Right atrium auricular region (tissue), 2 donors: ENCODE measurements at places on chromosomes 3 and 15. TPM values are rescaled to one million over a fixed set of nuclear protein-coding genes. Genes with fewer than 3 reads are reported as not detected.

The GP9 gene
- total RNA-seq = not detected

The CDC25A gene
- 0.24 TPM for total RNA-seq

The MST1R gene
- 4.2 TPM for total RNA-seq

The SCN11A gene
- total RNA-seq = 0.07 TPM

The ANXA2 gene
- 388 TPM for total RNA-seq

The TMC3 gene
- not detected for total RNA-seq

The CCR9 gene
- total RNA-seq = not detected

The IL1RAP gene
- total RNA-seq = 6.3 TPM

The SPINT1 gene
- total RNA-seq = 6.5 TPM

The CLDN18 gene
- total RNA-seq = 21.0 TPM

The EDC3 gene
- total RNA-seq = 8.3 TPM

The PCLAF gene
- not detected for total RNA-seq

The ISLR gene
- total RNA-seq = 51.9 TPM

The ZIC1 gene
- total RNA-seq = not detected

The CNTN6 gene
- 0.28 TPM for total RNA-seq

DNA sequence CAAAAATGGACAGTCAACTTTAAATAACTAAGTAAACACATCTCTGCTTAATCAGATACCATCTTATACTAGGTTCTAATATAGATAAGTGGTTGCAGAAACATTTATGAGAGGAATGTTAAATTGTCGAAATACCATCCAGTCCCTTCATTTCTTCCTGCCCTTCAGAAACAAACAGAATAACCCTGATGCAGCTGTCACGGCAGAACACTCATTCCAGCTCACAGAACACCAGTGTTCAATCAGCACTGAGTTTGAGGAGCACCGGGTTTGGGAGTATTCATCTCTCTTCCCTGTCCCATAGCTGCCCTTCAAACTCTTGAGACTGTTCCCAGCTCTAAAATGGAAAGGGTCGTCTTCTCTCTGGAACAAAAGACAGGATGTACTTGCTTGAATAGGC is 61.1 kb upstream of the TSEN2 start:
- DNase-seq = no peak

GRCh38 chr3:159818997-159819500 is 169.6 kb upstream of the IL12A start:
- no peak for DNase-seq

GRCh38 chr3:195591852-195592251 is 8.1 kb upstream of the APOD start:
- no peak for DNase-seq

DNA sequence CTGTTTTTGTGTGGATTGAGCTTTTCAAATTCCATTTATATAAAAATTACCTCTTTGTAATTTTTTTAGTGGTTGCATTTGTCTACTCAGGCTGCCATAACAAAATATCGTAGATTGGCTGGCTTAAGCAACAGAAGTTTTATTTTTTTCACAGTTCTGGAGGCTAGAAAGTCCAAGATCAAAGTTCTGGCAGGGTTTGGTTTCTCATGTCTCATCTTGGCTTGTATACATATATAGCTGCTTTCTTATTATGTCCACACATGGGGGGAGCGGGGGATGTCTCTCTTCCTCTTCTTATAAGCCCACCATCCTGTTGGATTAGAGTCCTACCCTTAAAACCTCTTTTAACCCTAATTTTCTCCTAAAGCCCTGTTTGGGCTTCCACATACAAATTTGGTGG is 28.5 kb downstream of the MGA start:
- DNase-seq = no peak

DNA sequence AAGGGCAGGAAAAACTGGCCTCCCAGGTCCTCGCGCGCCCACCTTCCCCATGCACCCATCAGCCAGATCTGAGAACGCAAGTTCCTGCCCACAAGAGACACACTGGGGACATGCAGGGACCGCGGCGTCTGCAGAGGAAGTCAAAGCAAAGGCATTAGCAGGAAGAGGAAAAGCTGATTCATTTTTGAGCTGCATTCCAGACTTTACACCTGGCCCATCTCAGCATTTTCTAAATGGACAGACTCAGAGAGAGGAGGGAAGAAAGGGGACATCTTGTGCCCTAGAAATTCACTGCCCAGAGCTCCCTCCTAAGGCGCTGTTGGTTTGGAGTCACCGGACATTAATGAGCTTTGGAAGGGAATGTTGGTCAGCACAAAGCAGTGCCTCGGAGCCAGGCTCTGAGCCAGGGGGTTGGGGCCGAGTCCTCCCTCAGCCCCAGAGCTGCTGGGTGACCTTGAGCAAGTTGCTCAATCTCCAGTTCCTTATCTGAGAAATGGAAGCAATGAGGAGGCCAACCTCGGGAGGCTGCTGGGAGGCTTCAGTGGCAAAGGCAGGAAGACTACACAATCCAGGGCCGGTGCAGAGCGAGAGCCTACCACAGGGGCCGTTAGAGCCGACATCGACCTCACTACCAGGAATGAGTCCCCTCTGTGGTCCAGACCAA is 150.5 kb upstream of the IQSEC1 start:
- peak; percentile 72 for DNase-seq

GRCh38 chr15:63586790-63587189 is 10.4 kb upstream of the FBXL22 start:
- DNase-seq = no peak

- DNase-seq = no peak
Observed at GRCh38 chr3:123503203-123503602, 54.3 kb upstream of the ADCY5 start.

- DNase-seq = no peak
Observed at GRCh38 chr3:104717828-104718196, 648.9 kb upstream of the ALCAM start.

- DNase-seq = no peak
Observed at GRCh38 chr3:155629056-155629455, 115.8 kb downstream of the PLCH1 start.

DNA sequence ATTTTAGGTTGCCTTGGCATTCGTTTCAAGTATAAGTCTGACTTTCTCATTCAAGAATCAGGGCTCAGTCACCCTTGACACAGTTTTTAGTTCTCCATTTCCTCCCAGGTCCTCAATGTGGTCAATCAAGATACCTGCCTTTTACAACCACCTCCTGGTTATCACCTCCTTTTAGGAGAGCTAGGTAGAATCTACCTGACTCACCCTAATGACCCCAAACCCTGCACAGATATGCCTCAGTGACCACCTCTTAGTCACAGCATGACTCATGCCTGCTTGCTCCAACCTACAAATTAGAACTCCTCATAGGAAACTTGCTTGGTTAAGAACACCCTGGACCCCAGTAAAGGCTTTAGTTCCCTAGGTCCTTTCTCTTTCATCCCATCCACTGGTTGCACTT is 22.5 kb downstream of the DMXL2 start:
- DNase-seq = no peak

GRCh38 chr3:46501702-46502101 is 3.9 kb downstream of the RTP3 start:
- no peak for DNase-seq

GRCh38 chr3:128496602-128497304 is 3.8 kb upstream of the GATA2 start:
- no peak for DNase-seq

- no peak for DNase-seq
Observed at GRCh38 chr3:140748-141330, 55.7 kb upstream of the CHL1 start.

GRCh38 chr15:88894348-88894818 is 961 bp downstream of the HAPLN3 start:
- no peak for DNase-seq

GRCh38 chr3:114650808-114651207 is 357.0 kb downstream of the TIGIT start:
- DNase-seq = no peak

GRCh38 chr15:29677871-29678461 is 144.3 kb downstream of the TJP1 start:
- DNase-seq = no peak

- no peak for DNase-seq
Observed at GRCh38 chr3:190169243-190169642, 48.5 kb upstream of the P3H2 start.

DNA sequence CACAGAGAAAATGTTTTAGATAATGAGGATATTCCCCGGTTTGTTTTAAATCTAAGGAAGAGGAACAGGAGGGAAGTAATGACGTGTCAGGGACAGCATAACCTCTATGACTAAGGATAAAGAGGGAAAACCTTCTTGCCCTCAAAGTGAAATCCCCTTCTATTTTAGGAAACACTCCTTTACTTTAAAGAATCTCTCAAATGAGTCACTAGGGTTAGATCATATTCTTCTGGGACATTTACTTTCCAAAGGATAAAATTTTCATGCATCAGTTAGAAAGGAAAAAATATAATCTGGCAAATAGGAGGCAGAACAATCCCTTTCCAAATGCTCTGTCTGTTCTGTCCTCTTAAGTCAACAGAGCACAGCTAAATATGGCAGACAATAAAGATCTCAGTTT is 43.2 kb upstream of the UBE2E2 start:
- no peak for DNase-seq

DNA sequence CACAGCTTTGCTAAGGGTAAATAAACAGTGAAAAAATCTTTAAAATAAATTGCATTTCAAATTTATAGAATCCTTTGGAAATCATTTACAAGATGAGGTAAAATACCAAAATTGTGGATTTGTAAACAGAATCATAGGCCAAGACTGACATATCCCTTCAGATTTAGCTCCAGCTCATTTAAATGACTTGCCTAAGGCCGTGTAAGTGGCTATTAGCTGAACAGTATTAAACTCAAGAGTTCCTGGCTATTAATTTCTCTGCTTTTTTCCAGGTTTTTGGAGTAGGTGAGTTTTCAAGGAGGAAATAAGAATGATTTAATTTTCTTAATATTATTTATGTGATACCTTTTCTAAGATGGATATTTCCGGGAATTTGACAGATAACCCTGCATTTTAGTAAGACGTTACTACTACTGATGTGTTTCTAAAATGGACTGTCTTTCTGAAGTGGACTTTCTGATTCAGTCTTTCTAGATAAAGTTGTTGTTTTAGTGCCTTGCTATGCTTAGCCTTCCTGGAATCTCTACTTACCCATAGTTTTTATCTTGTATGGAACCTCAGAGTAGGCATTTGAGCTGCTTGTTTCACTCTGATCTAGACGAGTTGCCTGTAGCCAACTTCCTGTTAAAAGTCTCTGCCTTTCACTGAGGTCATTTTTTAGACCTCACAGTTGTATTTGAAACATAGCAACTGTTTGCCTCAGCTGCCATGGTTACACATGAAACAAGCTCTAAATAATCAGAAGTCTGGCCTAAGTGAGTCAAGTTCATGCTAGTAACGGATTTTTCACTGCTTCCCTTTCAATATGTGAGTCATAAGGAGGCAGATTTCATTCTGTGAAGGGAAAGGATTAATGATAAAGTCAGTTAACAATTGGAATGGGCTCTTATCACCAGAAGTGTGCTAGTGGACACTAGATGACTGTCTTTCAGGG is 127.0 kb downstream of the KLHL25 start:
- no peak for DNase-seq

GRCh38 chr3:169241630-169241990 is 421.9 kb downstream of the MECOM start:
- DNase-seq = no peak

- DNase-seq = no peak
Observed at GRCh38 chr3:23209747-23210487, 6.8 kb downstream of the UBE2E2 start.

GRCh38 chr15:65638681-65639089 is 16.9 kb downstream of the SLC24A1 start:
- no peak for DNase-seq

- no peak for DNase-seq
Observed at GRCh38 chr3:196813903-196814302, 53.8 kb upstream of the SENP5 start.

GRCh38 chr3:14225421-14225820 is 46.8 kb downstream of the LSM3 start:
- DNase-seq = no peak

GRCh38 chr3:158794936-158795518 is 6.8 kb upstream of the MFSD1 start:
- no peak for DNase-seq

GRCh38 chr15:72591361-72591760 is 63.1 kb upstream of the GOLGA6B start:
- DNase-seq = no peak

DNA sequence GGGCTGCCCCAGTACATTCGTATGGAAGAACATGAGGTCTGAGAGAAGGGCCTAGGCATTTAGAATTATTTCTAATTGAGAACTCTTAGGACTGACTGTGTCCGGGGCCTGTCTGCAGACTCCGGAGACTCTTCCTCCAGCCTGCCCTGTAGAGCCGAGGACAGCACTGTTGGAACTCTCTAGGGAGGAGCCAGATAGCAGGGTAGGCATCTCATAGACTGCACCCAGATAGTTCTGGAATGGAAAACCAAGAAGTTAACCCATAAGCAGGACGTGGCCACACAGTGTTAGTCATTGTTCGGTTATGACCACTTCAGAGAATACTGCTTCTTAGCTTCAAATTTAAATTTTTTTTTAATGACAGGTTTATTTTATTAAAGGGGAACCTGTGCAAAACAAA is 59.5 kb downstream of the SNRK start:
- no peak for DNase-seq

DNA sequence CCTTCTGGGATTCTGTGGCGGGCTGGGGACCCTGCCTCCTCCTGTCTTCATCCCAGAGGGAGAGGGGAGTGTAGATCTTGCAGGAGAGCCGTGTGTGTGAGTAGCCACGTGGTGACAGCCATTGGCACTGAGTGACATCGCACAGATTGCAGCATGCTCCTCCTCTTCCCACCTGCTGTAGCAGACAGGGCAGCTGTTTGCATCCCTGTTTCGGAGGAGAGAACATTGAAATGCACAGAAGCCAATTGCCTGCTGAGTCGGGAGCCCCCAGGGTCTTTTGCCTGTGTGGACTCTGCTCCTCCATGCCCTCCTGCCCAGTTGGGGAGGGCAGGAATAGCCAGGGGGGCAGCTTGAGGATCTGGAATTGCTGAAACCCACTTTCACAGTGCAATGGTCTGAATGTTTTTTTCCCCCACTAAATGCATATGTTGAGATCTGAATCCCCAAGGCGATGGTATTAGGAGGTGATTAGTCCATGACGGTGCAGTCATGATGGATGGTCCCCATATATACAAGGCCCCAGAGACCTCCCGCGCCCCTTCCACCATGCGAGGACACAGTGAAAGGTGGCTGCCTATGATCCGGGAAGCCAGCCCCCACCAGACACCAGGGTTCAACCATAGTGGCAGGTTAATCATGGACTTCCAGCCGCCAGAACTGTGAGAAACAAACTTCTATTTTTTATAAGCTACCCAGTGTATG is 66.8 kb downstream of the CHRNA7 start:
- no peak for DNase-seq

DNA sequence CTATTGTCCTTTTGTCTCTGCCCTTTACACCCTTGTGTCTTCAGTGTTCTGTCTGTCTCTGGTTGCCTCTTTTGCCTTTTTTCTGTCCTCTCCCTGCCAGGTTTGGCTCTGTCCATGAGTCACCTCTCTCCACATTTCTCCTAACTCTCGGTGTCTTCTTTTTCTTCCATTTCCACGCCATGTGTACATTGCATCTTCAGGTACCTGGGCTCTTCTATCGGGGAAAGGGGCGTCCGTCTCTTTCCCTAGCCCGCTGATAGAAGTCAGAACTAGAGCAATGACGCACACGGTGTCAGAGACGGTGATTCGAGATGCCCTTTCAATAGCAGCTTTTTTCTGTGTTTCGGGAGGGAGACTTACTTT is 641 bp downstream of the OPA1 start:
- no peak for DNase-seq

- no peak for DNase-seq
Observed at GRCh38 chr3:49942651-49943050, 2.7 kb downstream of the RBM6 start.

- no peak for DNase-seq
Observed at GRCh38 chr3:176523114-176523513, 674.2 kb downstream of the TBL1XR1 start.

GRCh38 chr15:72463702-72464101 is 10.4 kb upstream of the ARIH1 start:
- no peak for DNase-seq
